ENCODE measurements at places on chromosomes 7 and 10.

DNA sequence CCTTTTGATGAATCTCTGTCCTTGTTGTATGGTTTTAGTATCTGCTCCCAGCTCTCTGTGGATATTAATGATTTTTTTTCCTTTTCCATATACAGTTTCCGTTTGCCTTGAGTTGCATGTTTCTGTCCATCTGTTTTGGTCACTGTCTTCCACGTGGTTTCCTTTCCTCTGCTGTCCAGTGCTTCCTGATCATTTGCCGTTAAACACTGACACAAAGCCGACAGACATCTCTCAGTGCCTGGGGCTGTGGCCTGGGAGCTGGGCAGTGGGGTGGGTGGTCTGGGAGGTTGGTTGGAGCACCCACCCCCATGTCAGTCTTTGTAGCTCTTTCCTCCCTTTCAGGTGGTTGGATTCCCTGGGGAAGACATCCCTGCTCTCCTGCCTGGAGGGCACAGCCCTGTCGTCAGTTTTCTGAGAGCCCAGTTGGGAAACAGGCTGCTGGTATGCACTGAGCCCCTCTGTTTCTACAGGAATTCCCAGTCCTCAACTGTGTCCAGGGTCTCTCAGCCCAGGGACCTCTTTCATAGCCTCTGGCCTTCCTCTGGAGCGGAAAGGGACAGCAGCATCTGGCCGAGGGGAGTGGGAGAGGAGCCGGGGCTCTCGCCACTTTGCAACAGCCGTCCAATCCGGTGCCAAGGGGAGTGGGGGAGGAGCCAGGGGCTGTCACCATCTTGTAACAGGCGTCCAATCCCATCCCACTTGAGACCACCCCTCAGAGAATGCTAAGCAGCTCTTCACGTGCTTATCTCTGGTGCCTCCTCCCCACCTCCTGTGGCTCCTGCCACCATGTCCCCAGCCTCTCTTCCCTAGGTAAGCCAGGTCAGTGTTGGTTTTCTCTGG is 26.7 kb upstream of the MKI67 start:
- DNase-seq = no peak

GRCh38 chr10:132891368-132891767 is 51.0 kb downstream of the CFAP46 start:
- DNase-seq = no peak

- peak; percentile 39 for DNase-seq
Observed at GRCh38 chr10:9302140-9302746, 1247.8 kb downstream of the GATA3 start.

DNA sequence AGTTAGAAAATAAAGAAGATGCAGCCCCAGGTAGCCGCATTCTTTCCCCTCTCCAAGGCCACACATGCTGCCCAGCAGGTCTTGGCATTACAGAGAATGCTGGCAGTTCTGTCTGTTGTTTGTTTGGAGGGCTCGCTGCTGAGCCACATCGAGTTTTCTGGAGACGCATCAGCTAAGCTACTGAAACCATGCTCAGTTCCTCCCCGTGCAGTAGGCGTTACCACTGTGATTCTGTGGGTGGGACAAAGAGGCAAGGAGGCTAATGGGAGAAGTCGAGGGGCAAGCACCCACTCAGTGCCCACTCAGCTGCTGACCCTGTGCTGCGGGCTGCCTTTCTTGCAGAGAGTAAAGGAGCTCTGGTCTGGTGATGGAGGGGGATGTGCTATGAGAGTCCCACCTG is 15.5 kb upstream of the GTPBP4 start:
- DNase-seq = no peak

DNA sequence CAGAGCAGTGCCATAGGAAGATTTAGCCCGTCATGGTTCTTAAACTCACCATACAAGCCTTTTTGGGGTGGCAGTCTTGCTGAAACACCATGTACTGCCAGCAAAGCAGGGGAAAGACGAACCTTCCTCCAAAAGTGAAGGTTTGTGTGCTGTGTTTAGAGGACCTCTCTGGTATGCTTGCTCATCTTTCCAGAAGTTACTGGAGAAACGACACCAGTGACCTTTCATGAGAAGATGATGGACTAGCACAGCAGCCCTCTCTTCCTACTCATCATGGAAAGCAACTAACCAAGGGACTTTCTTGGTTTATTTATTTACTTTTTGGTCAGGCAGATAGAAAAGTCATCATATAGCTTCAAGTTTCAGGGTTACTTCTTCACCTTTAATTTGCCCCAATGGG is 247.4 kb downstream of the PTEN start:
- DNase-seq = no peak

DNA sequence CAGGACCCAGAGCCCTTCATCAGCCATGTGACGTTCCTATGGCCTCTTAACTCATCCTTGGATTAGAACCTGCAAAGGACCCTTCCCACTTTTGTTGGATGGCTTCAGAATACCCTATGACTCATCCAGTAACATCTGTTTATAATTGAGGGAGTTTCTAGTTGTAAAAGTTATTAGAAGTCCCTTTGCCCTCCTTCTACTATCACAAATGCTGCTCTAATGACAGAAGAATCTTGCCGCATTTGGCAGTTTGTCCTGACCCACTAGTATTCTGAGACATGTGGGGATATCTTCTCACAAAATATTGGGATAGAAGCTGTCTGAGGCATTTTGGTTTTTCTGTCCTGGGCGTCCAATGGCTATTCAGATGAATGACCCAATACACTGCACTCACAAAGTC is 251.8 kb upstream of the TMEM72 start:
- DNase-seq = no peak

DNA sequence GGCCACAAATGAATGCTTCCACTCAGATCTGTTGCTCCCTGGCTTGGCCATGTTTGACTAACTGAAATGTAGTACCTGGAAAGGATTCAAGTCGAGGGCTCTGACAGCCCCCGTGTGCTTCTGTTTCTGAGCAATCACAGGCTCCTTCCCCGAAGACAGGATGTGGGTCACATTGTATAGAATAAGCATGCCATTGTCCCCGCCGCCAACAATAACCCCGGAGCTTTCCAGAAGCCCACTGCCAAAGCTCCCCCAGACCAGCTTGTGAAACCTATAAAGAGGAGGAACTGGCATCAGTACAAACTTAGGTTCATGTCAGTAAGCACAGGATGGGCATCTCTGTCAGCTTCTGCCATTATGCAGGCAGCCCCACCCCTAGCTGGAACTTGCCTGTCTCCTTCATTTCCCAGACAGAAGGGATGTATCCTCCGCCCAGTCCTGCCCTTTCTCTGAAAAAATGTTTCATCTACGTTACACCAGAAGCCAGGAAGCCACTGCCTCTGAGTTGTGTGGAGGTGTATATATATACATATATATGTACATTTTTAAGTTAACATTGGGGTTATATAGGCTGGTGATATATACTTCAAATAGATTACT is 10.3 kb downstream of the SEC31B start:
- peak; percentile 39 for DNase-seq

GRCh38 chr7:99199226-99199625 is 8.7 kb downstream of the KPNA7 start:
- DNase-seq = no peak

- no peak for DNase-seq
Observed at GRCh38 chr7:30304177-30304884, 19.9 kb downstream of the ZNRF2 start.
